ENCODE measurements at places on chromosomes 6 and 20. TPM values are rescaled to one million over a fixed set of nuclear protein-coding genes. Genes with fewer than 3 reads are reported as not detected.

The ANGPT4 gene
- 0.02 TPM for total RNA-seq

The NNAT gene
- total RNA-seq = not detected

The RIPPLY2 gene
- total RNA-seq = not detected

The ITPA gene
- 144 TPM for total RNA-seq

The ME1 gene
- 12.1 TPM for total RNA-seq

The CLDN20 gene
- not detected for total RNA-seq

The DLK2 gene
- total RNA-seq = 3.8 TPM

The SIRPB2 gene
- total RNA-seq = not detected

The PARD6B gene
- 2.1 TPM for total RNA-seq

GRCh38 chr6:37222125-37222967 is 35.2 kb upstream of the TBC1D22B start:
- peak; percentile 92 for DNase-seq

- no peak for DNase-seq
Measured at GRCh38 chr6:7920425-7920824, 9.8 kb upstream of the TXNDC5 start.

- no peak for DNase-seq
Measured at GRCh38 chr20:17227219-17227575, 357 bp downstream of the PCSK2 start.

DNA sequence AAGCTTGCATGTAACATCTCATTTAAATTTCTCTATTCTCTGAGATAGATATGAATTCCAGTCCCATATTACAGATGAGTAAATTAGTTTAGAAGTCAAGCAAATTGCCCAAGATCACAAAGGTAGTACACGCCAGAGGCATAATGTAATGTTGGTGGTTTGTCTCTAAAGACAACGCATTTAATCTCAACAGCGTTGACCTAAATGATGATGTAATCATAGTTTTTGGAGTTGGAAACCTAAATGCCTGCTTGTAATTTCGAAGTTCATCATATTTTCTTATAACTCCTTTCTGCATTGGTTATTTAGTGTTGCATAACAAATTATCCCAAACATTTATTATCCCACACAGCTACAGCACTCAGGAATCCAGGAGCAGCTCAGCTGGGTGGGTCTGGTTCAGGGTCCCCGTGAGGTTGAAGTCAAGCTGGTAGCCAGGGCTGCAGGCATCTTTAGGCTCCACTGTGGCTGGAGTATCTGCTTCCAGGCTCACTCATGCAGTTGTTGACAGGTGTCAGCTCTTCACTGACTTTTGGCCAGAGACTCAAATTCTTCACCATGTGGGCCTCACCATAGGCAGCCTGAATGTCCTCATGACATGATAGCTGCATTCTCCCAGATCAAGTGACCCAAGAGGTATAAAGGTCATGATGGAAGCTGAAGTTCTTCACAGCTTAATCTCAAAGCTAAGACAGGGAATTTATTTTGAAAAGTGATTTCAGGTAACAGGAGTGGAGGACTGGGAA is 122.0 kb upstream of the SPTLC3 start:
- no peak for DNase-seq

GRCh38 chr6:6826095-6826901 is 237.8 kb downstream of the LY86 start:
- DNase-seq = peak; percentile 81

DNA sequence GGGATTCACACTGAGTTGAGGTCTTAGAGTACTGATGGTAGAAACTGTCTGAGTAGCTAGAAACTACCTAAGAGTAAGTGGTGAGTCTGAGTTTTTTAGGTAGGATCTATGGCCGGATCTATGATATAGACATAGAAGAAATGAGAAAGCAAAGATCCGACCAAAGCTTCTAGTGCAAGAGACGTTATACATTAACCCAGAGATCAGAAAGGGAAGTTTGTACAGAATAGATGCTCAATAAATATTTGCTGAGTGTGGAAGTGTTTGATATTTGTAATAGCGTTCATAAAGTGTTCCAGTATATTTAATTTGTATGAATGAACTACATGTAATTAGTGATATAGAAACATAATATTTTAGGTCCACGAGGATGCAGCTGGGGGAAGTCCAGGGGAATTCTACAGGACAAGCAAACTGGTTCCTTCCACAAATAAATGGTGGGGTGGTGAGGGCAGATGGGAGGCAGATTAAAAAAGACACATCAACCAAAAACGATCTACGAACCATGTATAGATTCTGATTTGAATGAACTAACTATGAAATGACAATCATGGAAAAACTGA is 31.9 kb upstream of the JARID2 start:
- DNase-seq = no peak

DNA sequence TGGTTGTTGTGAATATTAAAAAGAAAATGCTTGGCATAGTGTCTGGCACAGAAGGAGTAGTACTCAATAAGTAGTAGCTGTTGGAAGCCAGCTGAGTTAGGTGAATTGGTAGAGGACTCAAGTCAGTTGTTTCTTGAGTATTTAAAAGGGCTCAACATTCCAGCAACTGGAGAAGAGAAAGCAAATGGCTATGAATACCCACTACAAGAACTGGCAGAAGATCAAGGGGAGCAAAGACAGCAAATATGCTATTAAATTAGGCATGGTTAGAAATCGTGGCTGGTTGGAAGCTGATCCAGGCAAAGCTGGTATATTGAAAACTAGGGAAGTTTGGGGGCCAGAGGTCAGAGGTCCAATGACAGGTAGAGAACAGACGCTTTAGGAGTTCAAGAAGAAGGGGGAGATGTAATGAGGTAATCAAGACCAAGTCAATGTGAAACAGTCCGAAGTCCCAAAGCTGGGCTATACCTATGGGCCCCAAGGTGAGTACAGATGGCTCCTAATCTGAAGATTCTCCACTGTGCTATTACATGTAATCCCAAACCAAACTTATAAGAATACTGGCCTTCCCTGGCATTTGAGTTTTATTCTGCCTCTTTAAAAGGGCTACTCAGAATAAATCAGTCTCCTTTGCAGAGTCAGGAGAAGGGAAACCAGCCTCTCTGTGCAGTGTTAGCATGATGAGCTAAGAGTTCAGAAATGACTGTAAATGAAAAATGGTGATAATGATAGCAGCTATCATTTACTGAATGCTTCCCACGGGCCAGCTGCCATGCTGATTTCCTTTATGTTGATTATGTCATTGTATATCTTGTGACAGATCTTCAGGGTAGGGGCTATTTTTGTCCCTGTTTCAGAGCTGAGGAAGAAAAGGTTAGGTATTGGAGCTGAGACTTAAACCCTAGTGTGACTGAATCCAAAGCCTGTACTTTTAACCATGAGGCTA is 122.3 kb downstream of the ANKS1A start:
- no peak for DNase-seq

- DNase-seq = no peak
Measured at GRCh38 chr6:15509335-15509933, 153.4 kb downstream of the DTNBP1 start.

DNA sequence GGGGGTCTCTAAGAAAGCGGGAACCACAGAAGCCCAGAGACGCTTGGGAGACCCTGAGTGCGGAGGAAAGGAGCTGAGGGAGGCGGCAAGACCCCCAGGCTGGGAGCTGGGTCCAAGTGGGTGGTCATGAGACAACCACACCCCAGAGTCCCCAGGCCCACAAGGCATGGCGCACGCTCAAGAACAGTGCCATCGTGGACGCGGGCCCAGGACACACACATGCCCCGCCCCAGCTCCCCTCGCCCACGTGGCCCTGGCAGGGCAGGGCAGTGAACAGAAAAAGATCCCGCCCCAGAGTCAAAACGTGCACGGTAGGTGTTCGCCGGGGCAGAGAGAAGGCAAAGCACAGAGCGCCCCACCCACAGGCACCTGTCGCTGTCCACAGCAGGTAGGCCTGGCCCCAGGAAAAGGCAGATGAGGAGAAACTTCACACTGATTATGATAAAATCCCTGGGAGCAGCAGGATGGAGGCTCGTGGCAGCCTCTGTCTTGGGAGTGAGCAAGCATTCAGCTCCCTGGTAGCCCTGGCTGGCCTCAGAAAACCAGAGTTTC is 50.0 kb downstream of the BPIFB1 start:
- no peak for DNase-seq

DNA sequence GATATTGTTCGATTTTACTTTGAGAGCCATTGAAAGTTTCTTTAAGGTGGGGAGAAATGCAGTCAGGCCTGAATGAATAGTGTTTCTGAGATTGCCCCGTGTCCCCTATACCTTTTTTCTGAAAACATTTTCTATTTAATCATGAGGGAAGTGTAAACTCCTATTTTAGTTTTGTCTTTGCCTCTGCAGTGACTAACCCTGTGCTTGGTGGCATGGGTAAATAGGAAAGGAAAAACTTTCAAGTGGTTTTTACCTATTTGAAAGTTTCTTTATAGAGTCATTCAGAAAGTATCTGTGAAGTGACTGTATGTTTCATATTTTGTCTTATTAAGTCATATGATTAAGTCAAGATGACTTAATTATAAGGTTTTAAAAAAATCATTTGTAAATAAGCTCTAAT is 14.5 kb downstream of the SNRNP48 start:
- no peak for DNase-seq

- no peak for DNase-seq
Measured at GRCh38 chr6:93219447-93219846, 199.9 kb downstream of the EPHA7 start.

GRCh38 chr6:11179419-11180202 is 52.9 kb downstream of the NEDD9 start:
- DNase-seq = no peak

GRCh38 chr6:98636941-98637340 is 197.4 kb upstream of the POU3F2 start:
- no peak for DNase-seq

DNA sequence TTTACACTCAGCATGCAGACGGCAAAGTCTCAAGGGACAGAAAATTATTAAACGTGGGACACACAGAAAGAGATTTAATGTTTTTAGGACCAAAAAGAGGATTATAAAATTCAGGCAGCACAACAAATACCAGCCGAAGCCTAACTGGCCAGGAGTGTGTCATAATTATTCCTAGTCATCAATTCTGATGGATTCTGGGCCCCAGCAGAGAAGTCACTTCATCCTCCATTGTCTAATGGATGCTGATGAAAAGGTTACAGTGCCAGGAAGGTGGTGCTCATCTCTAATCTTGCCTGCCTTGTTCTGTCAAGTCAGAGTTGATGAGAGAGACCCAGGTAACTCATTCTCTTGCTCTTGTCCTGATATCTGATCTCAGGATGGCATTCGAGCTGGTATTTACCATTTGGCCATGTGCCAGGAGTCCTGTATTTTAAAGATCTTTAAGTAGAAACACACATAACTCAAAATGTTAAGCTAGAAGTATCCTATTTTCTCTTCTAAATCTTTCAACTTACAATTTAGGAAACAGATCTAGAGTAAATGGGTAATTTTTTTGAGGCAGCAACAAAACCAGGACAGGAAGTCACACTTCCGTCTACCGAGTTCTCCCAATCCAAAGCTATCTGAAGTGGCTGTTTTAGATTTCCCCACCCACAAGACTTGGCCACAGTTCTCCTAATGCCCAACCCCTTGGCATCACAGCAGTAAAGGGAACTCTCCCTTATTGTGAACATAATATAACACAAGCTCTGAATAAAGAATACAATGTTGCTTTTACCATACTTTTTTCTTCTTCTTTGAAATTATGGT is 50.0 kb downstream of the ADAT2 start:
- no peak for DNase-seq

DNA sequence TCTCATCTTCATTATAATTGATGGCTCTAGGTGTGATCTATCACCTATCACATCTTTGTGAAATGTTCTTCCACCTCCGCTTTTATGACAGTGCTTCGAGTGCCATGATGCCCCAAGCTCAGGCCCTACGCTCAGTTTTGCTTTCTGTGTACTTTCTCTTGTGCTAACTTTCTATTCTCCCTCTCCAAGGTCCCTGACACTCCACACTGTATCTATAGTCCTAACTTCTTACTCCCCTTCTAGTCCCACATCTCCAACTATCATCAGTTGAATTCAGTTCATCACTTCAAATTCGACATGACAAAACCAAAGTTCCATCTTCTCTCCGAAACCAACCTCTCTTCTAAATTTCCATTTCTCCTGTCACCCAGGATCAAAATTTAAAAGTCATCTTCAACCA is 16.6 kb downstream of the NUDT3 start:
- no peak for DNase-seq

GRCh38 chr6:77450924-77451323 is 12.4 kb downstream of the HTR1B start:
- DNase-seq = no peak

DNA sequence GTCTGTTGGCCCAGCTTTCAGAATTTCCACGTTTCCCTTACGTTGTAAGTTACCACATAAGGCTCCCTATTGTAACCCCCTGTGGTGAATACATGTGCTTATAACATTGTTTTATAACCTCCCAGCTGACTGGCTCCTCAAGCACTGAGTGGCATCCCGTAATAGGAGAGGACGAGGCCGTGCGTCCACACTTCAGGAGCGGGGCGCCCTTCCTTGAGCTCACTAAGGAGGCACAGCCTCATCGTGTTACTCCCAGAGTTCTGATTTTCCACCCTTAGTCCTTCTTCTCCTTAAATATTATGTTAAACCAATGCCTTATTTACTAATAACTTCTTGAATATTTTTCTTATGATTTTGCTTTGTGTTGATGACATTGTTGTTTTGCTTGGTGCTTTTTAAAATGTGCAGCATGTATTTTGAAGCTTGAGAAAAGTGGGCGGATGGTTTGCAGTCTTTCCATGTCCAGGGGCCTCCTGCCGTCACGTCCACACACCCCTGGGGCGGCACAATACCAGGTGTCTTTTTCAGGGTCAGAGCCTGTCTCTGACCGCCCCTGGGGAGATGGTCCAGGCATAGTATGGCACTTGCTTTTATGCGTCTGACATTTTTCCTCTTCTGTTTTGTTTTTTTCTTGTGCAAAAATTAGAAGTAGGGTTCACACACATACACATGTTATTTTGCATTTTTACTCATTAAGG is 181.8 kb downstream of the DLL1 start:
- DNase-seq = no peak

- no peak for DNase-seq
Measured at GRCh38 chr20:51700809-51701285, 67.3 kb downstream of the ATP9A start.

DNA sequence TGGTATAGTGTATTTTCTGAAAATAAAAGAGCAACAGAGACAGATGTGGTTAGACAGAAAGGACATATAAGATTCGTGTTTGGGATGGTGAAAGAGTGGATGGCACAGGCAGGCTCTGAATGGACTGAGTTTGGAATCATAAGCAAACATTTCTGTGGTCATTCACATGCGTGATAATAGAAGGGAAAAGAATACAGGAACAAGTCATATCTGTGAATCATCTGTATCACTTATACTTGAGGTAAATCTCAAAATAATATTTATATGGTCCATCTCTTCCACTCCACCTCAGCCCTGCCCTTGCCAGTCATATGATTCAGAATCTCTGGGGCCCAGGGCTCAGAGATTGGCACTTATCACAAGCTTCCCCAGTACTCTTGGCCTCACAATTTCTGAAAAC is 535.1 kb downstream of the BCKDHB start:
- no peak for DNase-seq

- no peak for DNase-seq
Measured at GRCh38 chr6:34736823-34737222, 20.5 kb upstream of the SNRPC start.

DNA sequence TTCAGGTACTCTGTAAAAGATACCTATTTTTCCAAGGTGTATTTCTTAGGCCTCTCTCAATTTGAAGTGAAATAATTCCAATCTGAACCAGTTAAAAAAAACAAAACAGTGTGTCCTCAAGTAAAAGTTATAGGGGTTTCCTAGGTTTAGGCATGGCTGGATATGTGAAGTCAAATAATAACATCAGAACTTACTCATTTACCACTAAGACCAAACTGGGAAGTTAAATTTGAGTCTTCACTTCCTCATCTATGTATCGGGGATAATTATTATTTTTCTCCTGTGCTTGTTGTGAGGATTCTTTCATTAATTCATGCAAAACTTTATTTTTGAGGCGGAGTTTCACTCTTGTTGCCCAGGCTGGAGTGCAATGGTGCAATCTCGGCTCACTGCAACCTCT is 86.2 kb upstream of the PTPRK start:
- no peak for DNase-seq
